Cortex of kidney (tissue), 1 donor: ENCODE measurements at places on chromosomes 3 and 15.

- DNase-seq, result no peak
These were observed 200.1 kb upstream of the KBTBD8 start for GRCh38 chr3:66797889-66798560.

GRCh38 chr3:119259821-119260220 lies 19.1 kb upstream of the B4GALT4 start:
- no peak for DNase-seq

DNA sequence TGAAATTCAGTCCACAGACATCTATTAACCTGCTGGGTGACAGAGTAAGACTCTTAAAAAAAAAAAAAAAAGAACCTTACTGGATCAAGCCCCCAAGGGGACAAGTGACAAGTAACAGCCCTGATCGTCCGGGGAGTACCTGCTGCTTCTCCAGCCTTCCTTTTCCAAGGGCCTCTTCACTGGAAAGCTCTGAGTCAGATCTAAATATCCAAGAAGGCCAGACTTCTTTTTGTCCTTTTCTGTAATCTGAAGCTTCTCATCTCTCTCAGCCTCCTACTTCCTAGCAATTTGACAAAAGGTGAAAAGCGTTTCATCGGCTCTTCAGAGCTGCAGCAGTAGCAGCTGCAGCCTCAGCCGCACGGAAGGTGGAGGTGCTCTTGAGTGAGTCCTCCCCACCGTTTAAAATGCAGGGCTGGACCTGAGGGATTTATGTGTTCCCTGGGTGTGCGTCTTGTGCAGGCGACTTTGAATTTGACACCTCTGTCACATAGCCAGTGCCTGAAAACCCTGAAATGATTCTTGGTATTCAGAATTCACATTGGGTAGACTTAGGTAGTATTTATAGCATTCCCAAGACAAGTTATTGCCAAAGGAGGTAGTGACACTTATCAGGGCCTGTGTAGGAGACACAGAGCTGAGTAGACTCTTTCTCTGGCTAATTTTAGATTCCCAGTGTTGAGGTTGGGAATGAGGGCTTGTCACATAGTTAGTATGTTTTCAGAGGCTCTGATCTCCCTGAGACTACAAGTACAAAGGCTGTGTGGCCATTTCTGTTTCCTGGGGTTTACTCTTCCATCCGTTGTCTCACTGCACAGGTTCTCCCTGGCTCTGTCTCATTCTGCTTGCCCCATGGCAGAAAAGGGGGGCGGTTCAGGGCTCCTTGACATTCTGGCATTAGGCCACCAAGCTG lies 291.2 kb upstream of the C2CD4B start:
- no peak for DNase-seq

GRCh38 chr15:87841426-87841998 lies 415.0 kb downstream of the NTRK3 start:
- no peak for DNase-seq

- no peak for DNase-seq
These were observed 51.3 kb upstream of the TTBK2 start for GRCh38 chr15:42971830-42972229.

DNA sequence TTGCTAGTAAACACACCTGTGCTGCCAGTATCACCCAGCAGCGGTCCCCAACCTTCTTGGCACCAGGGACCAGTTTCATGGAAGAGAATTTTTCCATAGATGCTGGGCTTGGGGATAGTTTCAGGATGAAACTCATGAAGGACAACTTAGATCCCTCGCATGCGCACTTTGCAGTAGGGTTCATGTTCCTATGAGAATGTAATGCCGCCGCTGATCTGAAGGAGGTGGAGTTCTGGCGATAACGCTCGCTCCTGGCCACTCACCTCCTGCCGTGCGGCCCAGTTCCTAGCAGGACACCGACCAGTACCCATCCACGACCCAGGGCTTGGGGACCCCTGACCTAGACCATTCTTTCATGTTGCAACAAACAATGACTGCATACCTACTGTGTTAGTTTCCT lies 89.7 kb downstream of the TOP2B start:
- no peak for DNase-seq

DNA sequence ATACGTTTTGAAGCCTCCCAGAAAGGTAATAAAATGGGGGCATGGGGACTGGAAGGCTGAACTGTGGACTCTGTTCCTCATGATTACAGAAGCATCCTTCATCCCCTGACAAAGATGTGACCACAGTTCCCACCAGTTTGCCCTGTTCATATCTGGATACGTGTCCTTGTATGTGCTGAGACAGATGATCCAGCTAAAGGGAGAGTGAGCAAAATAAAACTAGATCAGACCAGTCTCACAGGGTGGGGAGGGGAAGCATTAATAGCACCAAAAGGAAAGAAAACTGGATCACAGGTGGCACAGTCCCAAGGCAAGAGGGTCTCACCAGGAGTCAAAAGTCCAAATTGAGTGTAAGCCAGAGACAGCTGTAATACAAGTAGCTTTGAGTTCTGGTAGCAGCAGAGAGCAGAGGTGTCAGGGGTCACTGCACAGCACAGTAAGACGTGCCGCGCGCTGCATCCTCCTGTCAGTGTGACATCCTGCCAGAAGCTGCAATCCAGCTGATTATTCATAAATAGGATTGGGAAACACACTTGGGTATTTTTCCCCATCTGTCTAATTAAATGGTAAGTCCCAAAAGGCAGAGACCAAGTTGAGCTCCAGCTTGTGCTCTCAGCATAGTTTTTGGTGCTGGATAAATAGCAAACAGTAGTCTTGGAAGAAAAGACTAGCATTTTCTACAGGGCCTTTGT lies 560.0 kb upstream of the CFAP20DC start:
- DNase-seq, result no peak

- DNase-seq, result no peak
These were observed 849 bp upstream of the HDAC11 start for GRCh38 chr3:13479332-13479581.

GRCh38 chr15:38474155-38474757 lies 20.3 kb downstream of the FAM98B start:
- no peak for DNase-seq

- no peak for DNase-seq
These were observed 106.9 kb upstream of the TLE3 start for GRCh38 chr15:70204652-70205051.

- no peak for DNase-seq
These were observed 38.1 kb upstream of the ATP13A5 start for GRCh38 chr3:193416629-193417028.

DNA sequence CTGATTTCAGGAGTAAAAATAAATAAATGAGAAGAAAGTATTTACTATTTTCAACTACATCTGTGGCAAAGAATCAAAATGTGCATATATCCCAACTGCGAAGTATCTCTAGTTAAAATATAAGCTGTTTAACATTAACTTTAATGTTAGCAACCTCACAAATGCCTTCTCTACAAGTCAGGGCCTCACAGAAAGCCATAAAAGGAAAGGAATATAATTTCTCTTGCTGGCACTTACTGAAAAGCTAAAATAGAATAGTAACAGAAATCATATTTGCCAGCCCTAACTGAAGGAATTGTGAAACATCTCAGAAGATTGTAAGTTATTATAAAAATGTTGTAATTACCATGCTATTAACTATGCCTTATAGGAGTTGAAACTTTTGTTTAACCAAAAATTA lies 65.1 kb upstream of the MBNL1 start:
- no peak for DNase-seq

- no peak for DNase-seq
These were observed 26.0 kb downstream of the CPNE4 start for GRCh38 chr3:132008837-132009236.
